GM20000 (cell line): ENCODE measurements at places on chromosomes 7 and 10.

DNA sequence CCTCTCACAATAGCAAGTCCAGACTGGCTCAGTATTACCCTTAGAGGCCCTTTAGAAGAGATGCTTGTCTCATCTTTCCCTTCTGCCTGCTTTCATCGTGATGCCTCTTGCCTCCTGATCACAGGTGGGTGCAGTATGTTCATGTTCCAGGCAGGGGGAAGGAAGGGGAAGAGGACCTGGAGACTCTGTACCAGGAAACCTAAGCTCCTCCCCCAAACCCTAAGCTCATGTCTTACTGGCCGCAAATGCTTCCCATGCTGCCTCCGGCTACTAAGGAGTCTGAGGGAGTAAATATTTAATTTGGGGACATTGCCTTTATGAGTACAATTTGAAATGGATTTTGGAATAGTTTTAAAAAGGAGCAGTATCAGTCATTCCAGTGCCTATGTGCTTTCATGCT is 192.6 kb downstream of the CDCA7L start:
- no peak for DNase-seq

- peak; percentile 30 for DNase-seq
These were observed 923 bp upstream of the FGL2 start for GRCh38 chr7:77200542-77200941.

DNA sequence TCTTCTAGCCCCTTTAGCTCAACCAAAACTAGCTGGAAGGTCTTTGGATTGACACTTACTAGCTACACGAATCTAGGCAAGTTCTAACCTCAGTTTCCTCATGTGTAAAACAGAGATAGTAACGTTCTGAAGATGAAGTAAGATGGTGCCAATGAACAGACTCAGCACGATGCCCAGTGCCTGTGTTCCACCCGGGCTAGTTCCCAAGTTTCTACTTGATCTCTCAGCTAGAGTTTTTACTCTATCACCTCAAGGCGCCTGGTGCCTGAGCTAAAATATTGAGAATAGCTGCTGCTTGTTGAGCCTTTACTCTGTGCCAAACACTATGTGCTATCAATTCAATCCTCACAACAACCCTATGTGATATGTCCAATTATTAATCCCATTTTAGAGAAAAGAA is 1.4 kb upstream of the PPP1R3C start:
- no peak for DNase-seq

DNA sequence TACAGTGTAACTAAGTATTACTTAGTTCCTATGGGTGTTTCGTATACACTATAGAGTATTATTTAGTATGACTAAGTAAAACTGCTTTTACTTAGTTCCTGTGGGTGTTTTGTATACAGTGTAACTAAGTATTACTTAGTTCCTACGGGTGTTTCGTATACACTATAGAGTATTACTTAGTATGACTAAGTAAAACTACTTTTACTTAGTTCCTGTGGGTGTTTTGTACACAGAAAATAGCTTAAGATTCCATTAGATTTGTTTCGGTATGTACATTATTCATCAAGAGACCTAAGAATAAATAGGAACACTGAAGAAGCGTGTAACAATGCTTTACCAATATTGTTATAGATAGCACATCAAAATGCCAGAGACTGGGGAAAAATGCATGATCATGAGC is 25.0 kb downstream of the IGF2BP3 start:
- DNase-seq, result no peak

GRCh38 chr7:35900651-35901050 is 99.8 kb downstream of the SEPTIN7 start:
- no peak for DNase-seq

GRCh38 chr7:87339373-87339897 is 6.0 kb upstream of the CROT start:
- DNase-seq, result no peak

DNA sequence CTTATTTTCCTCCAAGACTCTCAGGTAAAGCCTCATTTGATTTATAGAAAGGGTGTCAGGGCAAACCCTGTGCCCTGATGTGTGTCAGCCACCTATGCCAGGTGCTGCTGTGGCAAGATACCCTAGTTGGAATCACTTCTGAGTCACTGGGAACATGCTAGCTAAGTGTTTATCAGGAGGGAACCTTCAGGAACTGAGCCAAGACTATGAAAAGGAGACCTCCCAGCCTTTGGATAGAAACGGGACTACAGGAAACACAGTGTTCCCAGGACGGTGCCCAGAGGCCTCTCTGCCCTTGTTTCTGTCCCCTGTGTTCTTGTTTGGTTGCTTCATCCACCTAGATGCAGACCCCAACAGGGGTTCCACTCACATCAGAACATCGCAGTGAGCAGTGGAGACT is 28.5 kb downstream of the CNNM1 start:
- no peak for DNase-seq
